ENCODE measurements at places on chromosomes 3 and 15. TPM values are rescaled to one million over a fixed set of nuclear protein-coding genes. Genes with fewer than 3 reads are reported as not detected.

LMOD3 gene
- total RNA-seq = under 0.01 TPM

NTRK3 gene
- 0.17 TPM for total RNA-seq

SLC22A13 gene
- total RNA-seq = 1.2 TPM

ATP10A gene
- 5.8 TPM for total RNA-seq

TIMP4 gene
- total RNA-seq = 15.6 TPM

NT5DC2 gene
- total RNA-seq = 43.8 TPM

CLDN1 gene
- 0.15 TPM for total RNA-seq

ADCY5 gene
- total RNA-seq = 0.66 TPM

MUC20 gene
- 0.50 TPM for total RNA-seq

IMPDH2 gene
- 458 TPM for total RNA-seq

SLC51A gene
- total RNA-seq = not detected

VIPR1 gene
- not detected for total RNA-seq

KLHL24 gene
- total RNA-seq = 66.5 TPM

OR5H2 gene
- total RNA-seq = not detected

TM4SF18 gene
- 0.44 TPM for total RNA-seq

CDHR4 gene
- total RNA-seq = not detected

ZNF660 gene
- total RNA-seq = 2.5 TPM

PXK gene
- 54.4 TPM for total RNA-seq

LSAMP gene
- 12.2 TPM for total RNA-seq

IL16 gene
- total RNA-seq = 6.1 TPM

C3orf22 gene
- total RNA-seq = not detected

GOLGA8G gene
- total RNA-seq = not detected

EFCAB12 gene
- total RNA-seq = under 0.01 TPM

KIF15 gene
- total RNA-seq = 1.3 TPM

HRG gene
- total RNA-seq = not detected

SLC38A3 gene
- total RNA-seq = not detected

TF gene
- 0.17 TPM for total RNA-seq

NLGN1 gene
- total RNA-seq = 3.3 TPM

DLL4 gene
- total RNA-seq = 0.73 TPM

FHIT gene
- 2.5 TPM for total RNA-seq

LRRC31 gene
- not detected for total RNA-seq

EBLN2 gene
- 2.3 TPM for total RNA-seq

BOC gene
- total RNA-seq = 3.3 TPM

IDH3A gene
- 37.8 TPM for total RNA-seq

ITIH1 gene
- not detected for total RNA-seq

BNC1 gene
- total RNA-seq = 7.9 TPM

ERICH6 gene
- total RNA-seq = 0.15 TPM

NRROS gene
- 0.58 TPM for total RNA-seq

CCR8 gene
- total RNA-seq = not detected

VEPH1 gene
- 91.0 TPM for total RNA-seq

MORF4L1 gene
- total RNA-seq = 404 TPM

SLC6A11 gene
- not detected for total RNA-seq

CIP2A gene
- 5.8 TPM for total RNA-seq

SEMA5B gene
- total RNA-seq = not detected

ZNF662 gene
- 2.8 TPM for total RNA-seq

GJD2 gene
- total RNA-seq = not detected

CFAP100 gene
- not detected for total RNA-seq

C3orf38 gene
- total RNA-seq = 24.9 TPM

ZNF774 gene
- 1.5 TPM for total RNA-seq

EEFSEC gene
- 6.7 TPM for total RNA-seq
